ENCODE measurements at places on chromosomes 11 and 22.

GRCh38 chr11:26558190-26558589 lies 13.9 kb downstream of the MUC15 start:
- no peak for DNase-seq

GRCh38 chr11:279966-280705 lies 1.9 kb downstream of the NLRP6 start:
- no peak for DNase-seq

GRCh38 chr22:38028344-38029130 lies 28.7 kb upstream of the PICK1 start:
- DNase-seq, result no peak

DNA sequence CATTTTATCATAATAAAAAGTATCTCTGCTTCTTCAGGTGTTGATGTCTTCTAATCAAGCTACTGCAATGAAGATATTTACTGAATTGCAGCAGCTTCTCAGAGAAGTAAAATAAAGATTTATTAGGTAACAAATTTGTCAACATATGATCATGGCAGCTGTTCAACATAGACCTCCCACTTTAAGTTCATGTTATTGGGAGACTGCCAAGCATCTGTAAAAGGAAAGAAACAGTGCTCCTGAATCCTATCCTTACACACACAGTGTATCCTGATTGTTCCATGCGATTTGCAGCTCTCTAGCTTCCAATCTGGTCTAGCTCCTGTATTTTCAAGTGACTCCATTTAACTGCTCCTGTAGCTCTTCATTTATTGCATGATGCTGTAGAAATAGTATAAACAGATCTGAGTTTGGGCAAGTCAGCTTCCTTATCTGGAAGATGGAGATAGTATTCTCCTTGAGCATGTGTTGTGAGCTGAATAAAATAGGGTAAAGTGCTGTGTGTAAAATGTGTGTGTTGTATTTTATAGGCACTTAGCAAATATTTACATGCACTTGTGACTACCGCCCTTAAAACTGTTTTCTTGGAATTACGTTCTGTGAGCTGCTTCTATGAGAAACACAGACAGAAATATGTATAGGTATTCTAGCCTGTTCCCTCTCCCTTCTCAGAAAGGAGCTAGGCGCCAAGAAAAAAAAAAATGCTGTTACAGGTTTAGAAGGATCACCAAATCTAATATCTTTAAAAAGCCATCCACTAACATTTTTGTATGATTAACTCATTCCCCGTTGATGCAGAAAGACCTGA lies 290.6 kb downstream of the JRKL start:
- no peak for DNase-seq

DNA sequence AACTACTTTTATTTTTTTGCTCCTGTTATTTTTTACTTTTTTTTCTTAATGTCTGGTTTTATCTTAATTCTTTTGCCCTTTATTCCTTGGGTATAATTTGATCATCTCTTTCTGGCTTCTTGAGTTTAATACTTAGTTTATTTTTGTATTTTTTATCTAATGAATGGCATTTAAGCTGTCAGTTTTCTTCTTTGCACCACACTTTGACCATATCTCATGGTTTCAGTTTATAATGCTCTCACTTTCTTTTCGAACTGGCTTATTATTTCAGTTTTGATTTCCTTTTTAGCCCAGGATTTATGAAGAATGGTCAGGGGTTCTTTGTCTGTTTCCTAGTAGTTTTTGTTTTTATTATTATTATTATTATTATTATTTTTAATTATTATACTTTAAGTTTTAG lies 48.3 kb downstream of the QSER1 start:
- DNase-seq, result no peak

- no peak for DNase-seq
These were observed 101.0 kb downstream of the USP35 start for GRCh38 chr11:78289552-78290292.

DNA sequence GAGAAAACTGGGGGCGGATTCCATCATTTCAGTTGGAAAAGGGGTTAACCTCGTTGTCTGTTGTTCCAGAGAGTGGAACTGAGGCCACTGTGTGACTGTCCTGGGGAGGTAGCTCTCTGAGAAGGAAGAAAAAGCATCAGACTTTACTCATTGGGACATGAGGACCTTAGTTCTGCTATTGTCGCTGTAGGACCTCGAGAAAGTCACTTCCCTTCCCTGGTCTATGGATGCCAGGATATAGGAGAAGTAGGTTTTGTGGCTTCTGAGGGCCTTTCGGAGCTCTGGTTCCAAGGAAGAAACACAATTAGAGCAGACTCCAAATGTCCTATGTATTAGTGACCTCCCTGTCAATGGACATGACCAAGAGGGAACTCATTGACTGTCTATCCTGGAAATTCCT lies 6.2 kb downstream of the MYO18B start:
- no peak for DNase-seq

- DNase-seq, result no peak
These were observed 37.9 kb upstream of the PRR5 start for GRCh38 chr22:44664149-44664548.

GRCh38 chr11:16737818-16738192 lies 642 bp upstream of the C11orf58 start:
- no peak for DNase-seq

- no peak for DNase-seq
These were observed 35.5 kb upstream of the SYT13 start for GRCh38 chr11:45321669-45322068.

- no peak for DNase-seq
These were observed 471.1 kb upstream of the KIRREL3 start for GRCh38 chr11:127471662-127472061.

GRCh38 chr11:70175236-70175698 lies 27.8 kb upstream of the FADD start:
- no peak for DNase-seq

- DNase-seq, result no peak
These were observed 104.1 kb downstream of the ETS1 start for GRCh38 chr11:128483211-128483788.
